ENCODE measurements at places on chromosomes 1 and 21.

DNA sequence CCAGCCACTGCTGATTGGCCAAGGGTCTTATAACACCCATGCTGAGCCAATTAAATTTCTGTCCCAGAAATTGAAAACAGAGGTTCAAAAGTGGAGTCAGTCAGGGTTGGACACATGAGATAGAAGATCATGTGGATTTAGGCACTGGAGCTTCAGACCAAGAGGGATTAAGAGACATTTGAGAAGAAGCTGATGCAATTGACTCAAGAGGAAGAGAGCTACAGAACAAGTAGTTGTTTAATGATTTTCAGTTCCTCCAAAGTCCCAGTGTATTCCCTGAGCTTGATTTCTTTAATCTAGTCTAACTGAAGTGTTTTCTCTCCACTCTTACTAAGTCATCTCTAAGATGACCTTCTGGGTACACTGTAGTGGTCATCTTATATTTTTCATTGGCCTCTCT, 227.1 kb downstream of the DUSP10 start:
- no peak for DNase-seq

GRCh38 chr21:40166291-40166843, 299.1 kb downstream of the PCP4 start:
- no peak for DNase-seq

DNA sequence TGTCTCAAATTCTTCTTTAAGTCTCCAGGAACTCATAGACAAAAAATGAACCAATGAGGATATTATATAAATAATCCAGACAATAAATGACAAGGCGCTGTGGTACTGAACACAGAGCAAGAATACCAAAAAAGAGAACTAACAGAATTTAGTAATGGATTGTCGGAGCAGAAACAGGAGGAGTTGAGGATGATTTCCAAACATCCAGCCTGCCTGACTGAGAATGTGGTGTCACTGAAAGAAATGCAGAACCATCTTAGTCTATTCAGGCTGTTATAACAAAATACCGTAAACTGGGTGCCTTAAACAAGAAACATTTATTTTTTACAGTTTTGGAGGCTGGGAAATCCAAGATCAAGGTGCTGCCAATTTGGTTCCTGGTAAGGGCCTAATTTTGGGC, 79.7 kb downstream of the RGS2 start:
- no peak for DNase-seq

- no peak for DNase-seq
These were observed 25.1 kb downstream of the ZNF124 start for GRCh38 chr1:247146671-247147070.

DNA sequence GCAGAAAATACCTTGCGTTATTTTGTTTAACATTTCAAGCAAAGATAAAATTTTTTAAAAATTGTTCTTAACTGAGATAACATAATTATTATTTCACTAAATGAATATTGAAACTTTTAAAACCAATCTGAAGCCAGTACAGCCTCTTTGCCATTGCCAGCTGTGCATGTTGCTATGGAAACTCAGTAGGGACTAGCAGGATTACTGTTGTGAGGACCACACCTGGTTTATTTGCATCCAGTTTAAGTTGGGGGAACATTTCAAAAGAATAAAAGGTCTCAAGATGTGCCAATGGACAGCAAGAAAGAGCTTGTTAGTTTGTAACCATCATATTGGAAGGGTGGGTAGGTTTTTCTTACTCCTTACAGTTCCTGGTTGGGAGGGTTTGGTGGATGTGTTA, 80.7 kb downstream of the POU2F1 start:
- no peak for DNase-seq

DNA sequence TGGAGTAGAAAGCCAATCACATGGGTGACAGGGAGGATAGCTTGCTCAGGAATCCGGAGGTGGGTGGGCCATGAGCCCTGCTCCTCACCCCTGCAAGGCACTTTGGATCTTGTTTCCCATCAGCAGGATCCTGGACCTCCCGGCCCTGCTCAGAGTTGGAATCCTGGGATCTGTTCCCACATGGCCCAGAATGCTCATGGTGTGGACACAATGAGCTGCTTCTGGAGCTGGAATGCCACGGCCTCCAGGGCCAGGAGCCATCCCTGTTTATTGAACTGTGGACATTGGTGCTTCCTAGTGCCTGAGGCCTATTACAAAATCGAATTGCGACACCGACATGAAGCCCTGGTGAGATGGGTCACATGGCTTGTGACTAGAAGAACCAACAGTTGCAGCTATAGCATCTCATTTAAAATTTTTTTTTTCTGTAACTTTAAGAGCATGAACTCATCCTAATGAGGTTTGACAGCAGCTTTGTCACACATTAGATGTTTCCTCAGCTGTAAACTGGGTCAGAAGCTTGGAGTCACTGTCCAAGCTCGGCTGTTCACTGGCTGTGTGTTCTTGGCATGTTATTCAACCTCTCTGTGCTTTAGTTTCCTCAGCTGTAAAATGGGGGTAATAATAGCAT, 40.4 kb upstream of the GOLT1A start:
- no peak for DNase-seq

DNA sequence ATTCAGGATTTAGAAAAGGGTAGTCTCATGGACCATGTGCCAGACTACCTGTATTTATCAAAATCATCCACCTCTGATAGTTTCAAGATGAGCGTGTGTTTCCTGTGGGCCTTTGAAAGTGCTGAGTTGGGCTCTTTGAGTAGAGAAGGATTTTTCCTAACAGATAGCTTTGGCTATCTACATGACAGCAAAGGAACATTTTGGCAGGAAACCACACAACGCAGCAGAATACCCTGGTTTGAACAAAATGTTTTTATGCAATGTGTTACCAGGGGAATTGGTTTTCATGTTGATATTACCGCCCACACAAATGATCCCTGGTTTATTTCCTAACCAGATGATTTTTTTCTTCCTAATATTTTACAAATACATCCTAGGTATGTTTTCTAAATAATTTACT, 431.4 kb downstream of the NEGR1 start:
- DNase-seq = peak; percentile 38

- peak; percentile 6 for DNase-seq
These were observed 40.1 kb upstream of the ADGRL2 start for GRCh38 chr1:81760477-81761097.
